ENCODE measurements at places on chromosomes 3 and 15.

- DNase-seq, result no peak
Measured at GRCh38 chr15:89396723-89397652, 62.4 kb upstream of the POLG start.

DNA sequence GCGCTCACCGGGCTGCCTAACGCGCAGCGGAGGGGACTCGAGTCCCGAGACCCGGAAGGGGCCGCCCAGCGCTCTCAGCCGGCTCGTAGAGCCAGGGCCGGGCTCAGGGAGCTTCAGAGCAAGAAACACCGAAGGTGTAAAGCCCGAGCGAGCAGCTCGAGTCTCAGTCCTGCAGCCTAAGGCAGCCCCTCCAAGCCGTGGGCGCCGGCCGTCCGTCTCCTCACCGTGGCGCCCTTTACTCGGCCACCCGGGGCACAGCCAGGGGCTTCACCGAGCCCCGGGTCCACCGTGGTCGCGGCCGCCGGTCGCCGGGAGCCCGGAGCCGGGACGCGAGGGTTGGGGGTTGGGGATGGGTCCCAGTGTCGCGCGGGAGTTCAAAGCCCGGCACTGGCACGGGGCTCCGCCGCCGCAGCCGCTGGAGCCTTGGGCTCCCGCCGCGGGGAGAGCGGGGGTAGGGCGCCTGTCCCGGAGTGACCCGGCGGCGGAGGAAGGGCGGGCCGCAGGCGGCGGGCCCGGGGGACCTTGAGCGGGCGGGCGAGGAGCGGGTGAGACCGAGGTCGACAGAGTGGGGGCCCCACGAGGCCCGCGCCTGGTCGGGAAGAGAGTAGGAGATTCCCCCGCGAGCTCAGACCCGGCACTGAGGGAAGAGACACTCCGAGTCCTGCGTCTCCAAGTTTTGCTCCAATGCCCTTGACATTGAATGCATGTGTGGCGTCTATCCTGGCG is 26.9 kb upstream of the THRB start:
- peak; percentile 45 for DNase-seq

- no peak for DNase-seq
Measured at GRCh38 chr15:78923480-78924360, 21.1 kb downstream of the CTSH start.

- no peak for DNase-seq
Measured at GRCh38 chr3:36743826-36744225, 20.5 kb downstream of the DCLK3 start.

DNA sequence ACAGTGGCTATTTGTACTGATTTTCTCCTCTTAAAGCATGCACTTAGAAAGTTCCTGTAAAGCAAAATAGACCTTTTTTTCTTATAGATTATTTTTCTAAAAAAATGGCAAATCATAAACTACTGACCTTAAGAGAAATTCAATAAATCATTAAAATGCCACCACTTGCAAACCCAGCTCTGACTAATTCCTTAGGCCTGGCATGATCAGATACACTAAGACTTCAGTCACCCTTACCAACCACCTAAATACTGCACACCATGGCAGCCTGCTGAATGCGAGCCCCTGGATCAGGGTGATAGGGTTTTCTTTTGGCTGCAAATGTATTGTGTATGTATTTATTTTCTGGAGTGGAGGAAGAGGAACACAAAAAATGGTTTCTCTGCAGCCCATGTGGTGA is 370.6 kb upstream of the TBL1XR1 start:
- no peak for DNase-seq

GRCh38 chr3:21524133-21524532 is 226.9 kb downstream of the ZNF385D start:
- DNase-seq, result no peak

DNA sequence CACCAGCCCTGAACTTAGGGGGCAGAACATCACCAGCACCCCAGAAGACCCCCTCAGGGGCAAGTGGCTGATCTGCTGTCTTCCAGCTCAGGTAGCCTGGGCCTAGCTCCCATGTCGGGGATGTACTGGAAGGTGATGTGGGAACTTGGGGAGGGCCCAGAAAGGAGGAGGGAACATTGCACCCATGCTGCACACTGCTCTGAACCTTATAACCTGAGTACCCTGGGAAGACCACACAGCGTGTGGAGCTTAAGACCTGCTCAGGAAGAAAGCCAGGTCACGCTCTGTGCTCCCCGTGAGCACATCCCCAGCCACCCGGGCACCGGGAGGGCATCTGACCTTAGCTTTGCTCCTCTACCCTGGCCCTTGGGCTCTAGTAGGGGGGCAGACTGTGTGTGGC is 159.4 kb downstream of the ATP10A start:
- no peak for DNase-seq

DNA sequence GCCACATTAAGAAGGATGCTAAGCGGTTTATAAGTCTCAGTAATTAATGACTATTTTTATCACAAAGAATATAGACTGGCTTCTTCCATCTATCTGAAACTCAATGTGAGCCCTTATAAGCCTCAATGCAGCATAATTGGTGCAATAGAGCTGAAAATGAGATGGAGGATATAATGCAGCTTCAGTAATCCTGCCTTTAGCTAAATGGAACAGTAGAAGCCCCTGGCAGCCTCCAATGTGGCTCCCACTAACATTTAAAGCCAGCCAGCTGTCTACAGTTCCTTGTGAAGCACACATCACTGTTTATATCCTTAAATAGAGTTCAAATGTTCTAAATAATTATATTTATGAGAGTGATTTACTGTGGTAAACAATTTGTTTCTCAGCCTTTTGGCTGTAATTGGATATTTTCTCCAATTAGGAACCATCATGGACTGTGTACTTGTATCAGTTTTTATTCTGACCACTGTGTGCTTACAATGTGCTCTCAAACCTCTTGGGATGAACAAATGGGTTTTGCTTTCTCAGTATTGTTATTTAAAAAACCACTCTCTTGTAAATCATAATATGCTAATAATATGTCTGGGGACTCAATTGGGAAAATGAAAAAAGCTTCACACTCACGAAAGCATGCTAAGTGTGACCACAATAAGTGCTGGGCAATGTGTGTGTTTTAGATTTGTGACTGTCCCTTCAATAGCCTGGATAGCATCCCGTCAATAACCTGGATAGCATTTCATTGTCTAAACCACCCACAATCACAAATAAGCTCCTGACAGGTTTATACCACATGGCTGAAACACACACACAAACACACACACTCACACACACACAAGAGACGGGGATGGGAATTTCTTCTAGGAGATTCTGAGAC is 366.6 kb downstream of the GBE1 start:
- DNase-seq, result no peak

GRCh38 chr3:15602146-15602536 is 596 bp downstream of the BTD start:
- DNase-seq, result no peak

DNA sequence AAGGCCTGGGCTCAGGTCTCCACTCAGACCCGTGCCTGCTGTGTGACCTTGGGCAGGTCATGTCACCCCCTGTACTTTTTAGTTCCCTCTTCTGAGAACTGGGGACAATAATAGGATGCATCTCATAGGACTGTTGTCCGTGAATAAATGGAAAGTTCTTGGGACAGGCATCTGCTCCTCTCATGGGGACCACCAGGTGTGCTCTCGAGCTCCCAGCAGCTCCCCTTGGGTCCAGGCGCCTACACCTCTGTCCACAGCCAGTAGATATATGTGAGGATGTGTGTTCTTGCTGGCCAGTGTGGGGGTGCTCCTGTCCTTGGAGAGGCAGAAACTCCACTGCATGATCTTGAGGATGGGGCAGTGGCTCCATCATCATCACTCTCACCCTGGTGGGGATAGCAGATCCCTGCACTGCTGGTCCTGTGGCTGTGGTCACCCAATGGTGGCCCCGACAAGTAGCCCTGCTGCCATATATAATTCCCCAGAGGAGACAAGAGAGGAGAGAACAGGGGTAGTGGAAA is 257.6 kb upstream of the TLE3 start:
- no peak for DNase-seq

DNA sequence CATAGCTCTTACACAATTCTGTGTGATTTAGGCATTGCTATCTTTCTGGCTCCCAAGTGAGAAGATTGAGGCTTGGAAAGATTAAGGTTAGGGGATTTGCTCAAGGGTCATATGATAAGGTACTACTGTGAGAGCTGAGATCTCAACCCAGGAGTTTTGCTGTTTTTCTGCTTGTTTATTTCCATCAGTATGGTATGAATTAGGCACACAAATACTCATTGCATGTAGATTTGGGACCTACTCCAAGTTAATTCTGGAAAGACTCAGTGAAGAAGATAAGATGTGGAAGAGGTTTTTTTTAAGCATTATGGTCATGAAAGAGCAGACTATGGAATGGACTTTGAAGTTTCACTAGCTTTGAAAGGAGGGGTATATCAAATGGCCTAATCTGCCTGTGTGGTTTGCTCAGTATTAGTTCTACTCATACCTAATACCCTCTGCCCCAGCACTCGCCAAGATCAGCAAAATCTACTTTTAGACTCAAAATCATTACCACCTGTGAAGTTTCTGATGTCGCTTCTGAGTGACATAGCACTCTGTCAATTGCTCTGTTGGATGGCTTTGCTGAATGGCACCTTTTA is 12.5 kb downstream of the MBNL1 start:
- DNase-seq, result no peak

DNA sequence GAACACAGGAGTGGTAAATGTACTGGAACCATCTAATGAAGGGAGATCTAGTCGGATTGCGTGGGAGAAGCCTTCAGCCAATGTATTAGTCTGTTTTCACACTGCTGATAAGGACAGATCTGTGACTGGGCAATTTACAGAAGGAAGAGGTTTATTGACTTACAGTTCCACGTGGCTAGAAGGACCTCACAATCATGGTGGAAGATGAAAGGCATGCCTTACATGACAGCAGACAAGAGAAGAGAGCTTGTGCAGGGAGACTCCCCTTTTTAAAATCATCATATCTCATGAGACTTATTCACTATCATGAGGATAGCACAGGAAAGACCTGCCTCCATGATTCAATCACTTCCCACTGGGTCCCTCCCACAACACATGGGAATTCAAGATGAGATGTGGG is 17.0 kb downstream of the HRG start:
- DNase-seq, result no peak

DNA sequence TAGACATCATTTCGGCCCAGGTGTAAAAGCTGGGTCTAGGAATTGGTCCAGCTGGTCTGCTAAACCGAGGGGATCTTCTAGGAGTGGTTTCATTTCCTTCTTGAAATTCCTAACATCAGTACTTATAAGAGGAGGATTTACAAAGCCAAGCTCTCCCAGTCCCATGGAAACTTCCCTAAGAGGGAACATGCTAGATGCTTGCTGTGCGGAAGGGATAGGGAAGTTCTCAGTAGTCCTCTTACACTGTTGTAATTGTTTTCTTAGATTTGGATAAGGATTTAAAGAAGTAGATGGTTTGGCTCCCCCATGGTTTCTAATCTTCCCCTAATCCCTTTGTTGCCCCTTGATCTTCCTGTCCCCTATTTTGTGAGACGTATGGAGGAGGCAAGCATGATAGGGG is 89.7 kb upstream of the XCR1 start:
- no peak for DNase-seq

DNA sequence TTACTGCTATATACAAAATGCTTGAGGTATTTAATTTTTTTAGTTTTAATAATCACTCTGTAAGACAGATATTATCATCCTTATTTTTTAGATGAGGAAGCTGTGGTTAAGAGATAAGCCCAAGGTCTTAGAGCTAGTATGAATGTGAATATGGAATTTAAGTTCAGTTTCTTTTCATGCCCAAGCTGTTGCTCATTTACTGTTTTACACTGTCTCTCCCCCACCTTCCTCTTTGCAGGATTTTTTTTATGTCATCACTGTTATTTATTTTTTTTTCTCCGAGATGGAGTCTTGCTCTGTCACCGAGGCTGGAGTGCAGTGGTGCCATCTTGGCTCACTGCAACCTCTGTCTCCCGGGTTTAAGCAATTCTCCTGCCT is 22.5 kb downstream of the MAP2K5 start:
- no peak for DNase-seq

Data from 8988T (cell line).